ENCODE measurements at places on chromosomes 7 and 10.

DNA sequence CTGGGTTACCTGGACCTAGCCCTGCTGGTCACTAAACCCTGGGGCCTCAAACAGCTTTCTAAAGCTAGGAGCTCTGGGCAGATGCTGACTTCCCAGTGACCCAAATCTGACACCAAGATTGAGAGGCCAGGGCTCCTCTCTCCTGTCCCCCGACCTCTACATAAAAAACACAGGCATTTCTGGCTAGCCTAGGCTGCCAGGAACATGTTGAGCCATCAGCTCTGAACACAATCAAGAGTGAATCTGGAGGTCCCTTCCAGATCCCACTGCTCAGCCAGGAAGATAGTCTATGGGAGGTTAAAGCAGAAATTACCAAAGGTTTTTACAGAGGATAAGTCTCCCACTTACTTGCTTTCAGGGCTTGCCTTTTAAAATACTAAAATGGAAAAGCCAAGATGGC lies 22.1 kb upstream of the PDE1C start:
- no peak for DNase-seq

GRCh38 chr10:78310481-78311080 lies 276.9 kb downstream of the RPS24 start:
- DNase-seq = no peak

GRCh38 chr10:132209978-132210530 lies 23.3 kb downstream of the DPYSL4 start:
- no peak for DNase-seq

GRCh38 chr10:5976512-5977470 lies 552 bp downstream of the IL15RA start:
- DNase-seq = peak; percentile 24

DNA sequence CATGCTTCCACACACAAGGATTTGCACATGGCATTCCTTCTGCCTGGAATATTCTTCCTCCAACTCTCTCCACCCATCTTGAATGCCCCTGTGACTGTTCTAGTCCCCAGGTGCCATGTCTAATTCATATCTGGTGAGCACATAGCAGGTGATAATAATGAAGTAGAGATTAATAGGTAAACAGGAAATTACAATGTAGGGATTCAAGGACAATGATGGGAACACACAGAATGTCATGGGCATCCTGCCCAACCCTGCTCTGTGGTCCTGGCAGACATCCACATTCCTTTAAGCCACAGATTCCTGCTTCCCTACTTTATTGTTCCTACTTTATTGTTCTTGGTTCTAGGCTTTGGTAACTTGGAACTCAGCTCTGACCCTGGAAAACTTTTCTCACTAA lies 115.8 kb downstream of the THSD7A start:
- no peak for DNase-seq

- no peak for DNase-seq
These were observed 31.2 kb downstream of the TOMM7 start for GRCh38 chr7:22791204-22792158.

- DNase-seq = no peak
These were observed 33.9 kb upstream of the IKZF1 start for GRCh38 chr7:50270531-50271018.

DNA sequence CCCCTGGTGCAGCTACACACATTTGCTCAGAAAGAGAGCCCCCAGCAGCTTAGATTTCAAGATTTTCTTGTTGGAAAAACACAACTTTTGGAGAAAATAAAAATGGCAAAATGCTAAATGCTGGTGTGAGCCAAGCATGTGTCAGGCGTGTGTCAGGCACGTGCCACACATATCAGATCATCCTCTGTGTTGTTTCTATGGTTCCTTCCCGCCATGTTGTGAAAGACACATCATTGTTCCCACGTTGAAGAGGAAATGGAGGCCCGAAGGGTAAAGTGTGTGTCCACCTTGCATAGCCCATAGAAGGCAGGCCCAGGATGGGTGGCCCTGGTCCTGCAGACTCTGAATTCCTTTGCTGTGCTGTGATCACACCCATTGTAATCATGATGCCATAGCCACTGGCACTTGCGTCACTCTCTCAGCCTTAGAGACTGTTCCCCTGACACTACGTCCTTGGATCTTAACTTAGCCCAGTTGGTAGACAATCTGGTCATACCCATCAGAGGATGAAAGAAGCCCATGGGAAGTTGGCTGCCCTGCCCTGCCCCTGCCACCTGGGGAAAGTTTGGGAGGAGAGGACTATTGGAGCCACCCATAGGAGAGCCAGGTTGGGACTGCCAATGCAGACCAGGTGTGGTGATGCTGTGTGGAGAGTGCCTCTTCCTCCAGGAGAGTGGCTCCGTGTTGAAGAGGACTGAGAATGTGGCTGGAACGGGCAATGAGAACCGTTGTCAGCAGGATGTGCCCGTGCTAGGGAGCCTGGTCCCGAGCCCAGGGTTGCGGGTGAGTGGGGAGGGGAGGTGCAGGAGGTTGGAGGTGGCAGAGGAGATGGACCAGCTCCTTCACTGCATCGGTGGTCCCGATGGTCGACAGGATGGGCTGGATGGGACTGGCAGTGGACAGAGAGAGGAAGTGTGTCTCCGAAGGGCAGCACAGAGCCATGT lies 65.6 kb upstream of the IGFBP3 start:
- DNase-seq = no peak

- no peak for DNase-seq
These were observed 137.8 kb downstream of the MAPK8 start for GRCh38 chr10:48444266-48444665.

DNA sequence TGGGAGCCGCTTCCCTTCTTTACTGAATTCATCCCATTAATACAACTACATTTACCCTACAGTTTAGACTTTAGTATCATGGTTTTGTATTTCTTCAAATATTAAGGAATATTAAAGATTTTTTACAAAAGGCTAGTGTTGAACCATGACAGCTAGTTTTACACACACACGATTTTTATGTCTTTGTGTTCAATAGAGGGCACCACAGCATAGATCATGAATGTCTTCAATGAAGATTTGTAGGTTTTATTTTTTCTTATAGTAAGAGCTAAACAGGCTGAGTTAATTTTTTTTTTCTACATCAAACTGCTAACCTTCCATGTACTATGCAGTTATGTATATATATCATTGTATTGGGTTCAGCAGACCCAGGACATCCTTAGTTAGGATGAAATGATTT lies 76.9 kb downstream of the SNX10 start:
- no peak for DNase-seq

DNA sequence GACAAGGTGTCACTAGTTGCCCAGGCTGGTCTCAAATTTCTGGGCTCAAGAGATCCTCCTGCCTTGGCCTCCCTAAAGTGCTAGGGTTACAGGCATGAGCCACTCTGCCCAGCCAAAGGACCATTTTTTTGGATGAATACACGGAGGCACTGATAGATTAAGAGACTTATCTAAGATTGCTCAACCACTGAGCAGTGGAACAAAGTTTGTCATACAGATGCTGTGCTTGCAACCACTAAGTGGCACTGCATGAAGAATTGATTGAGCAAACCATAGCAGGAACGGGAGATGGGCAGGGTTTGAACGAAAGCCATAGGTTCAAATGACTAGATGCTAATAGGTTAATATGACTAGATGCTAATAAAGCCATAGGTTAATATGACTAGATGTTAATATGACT lies 61.1 kb downstream of the EBLN1 start:
- no peak for DNase-seq

DNA sequence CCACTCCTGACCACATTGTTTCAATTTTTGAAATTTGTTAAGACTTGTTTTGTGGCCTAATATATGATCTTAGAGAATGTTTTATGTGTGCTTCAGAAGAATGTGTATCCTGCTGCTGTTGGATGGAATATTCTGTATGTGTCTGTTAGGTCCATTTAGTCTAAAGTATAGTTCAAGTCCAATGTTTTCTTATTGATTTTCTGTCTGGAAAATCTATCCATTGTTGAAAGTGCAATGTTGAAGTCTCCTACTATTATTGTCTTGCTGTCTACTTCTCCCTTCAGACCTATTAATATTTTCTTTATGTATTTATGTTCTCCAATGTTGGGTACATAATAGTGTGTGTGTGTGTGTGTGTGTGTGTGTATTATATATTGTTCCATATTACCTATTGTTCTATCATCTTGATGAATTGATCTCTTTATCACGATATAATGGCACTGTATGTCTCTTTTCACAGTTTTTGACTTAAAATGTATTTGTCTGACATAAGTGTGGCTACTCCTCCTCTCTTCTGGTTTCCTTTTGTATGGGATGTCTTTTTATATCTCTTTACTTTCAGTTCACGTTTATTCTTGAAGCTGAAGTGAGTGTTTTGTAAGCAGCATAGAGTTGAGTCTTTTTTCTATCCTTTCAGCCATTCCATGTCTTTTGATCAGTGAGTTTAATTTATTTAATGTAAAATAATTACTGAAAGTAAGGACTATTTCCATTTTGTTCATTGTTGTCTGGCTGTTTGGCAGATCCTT lies 61.3 kb downstream of the AKR1D1 start:
- DNase-seq = no peak

DNA sequence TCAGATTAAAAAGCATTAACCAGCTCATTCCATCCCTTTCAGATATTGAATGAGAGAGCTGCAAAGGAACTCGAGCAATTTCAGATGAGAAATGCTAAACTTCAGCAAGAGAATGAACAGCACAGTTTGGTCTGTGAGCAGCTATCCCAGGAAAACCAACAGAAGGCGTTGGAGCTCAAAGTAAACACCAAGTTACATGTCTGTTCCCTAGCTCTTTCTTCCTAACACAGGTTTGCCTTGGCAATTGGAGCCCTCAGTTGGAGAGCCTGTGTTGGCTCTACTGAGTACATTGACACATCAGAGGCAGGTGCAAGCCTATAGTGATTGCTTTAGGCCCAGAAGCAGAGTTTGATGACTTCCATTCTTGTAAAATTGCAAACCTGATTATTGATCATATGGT lies 14.7 kb downstream of the CFAP58 start:
- DNase-seq = peak; percentile 37
